ENCODE measurements at places on chromosomes 11 and 22.
A peak's percentile ranks its signal among the peaks of the same experiment; 100 is the strongest.

DNA sequence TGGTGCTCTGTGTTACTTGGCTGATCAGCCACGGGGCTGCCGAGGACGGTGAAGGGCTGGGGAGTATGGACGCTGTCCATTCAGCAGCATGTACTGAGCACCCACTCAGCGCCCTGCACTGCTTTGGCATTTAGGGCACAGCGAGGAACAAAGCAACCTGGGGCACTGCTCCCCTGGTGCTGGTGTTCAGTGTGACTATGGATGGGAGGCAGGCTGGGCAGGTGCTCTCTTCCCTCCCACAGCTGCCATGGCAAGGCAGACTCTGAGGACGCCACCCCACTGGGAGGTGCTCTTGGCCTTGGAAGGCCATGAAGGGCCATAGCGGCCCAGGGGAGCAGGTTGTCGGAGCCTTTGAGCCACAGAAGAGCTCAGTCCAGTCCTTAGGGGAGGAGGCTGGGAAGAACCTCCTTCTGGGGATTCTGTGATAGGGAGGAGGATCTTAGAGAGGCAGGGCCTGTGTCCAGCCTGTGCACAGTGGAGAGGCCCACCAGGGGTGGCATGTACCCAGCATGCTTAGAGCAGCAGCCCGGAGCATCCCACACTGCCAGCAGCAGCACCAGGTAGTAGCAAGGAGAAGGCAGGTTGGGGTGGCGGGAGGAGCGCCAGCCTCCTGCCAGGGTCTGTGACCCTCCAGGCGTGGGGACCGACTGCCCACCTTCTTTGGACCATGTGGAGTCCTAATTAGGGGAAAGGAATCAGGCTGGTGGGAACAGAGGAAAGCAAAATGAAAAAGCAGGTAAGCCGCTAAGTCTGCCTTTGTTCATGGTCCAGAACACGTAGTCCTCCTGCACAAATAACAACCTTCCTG lies 141.8 kb downstream of the MPPED1 start:
- no peak for DNase-seq

- no peak for DNase-seq
These were observed 10.1 kb downstream of the SLC5A1 start for GRCh38 chr22:32052936-32053791.

GRCh38 chr11:28529540-28530410 lies 421.6 kb downstream of the METTL15 start:
- peak; percentile 65 for DNase-seq

DNA sequence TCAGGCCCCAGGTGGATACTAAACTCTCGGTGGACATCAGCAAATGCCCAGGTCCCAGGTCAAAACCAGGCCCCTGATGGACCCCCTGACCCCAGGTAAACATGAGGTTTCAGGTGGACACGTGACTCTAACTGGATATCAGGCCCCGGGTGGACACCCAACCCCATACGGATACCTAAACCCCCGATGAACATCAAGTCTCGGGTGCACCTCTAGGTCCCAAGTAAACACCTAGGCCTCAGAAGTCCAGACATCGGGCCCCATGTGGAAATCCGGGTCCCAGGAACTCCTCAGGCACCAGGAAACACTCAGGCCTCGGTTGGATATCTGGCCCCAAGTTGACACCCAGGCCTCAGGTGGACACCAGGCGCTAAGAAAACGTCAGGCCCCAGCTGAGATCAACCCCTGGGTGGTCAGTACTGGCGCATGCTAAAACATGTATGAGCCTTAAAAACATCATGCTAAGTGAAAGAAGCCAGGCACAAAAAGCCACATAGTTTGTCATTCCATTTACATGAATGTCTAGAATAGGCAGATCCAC lies 54.4 kb upstream of the SEPTIN5 start:
- DNase-seq, result no peak

- DNase-seq, result peak; percentile 41
These were observed 23.5 kb downstream of the RRM1 start for GRCh38 chr11:4118107-4118506.

DNA sequence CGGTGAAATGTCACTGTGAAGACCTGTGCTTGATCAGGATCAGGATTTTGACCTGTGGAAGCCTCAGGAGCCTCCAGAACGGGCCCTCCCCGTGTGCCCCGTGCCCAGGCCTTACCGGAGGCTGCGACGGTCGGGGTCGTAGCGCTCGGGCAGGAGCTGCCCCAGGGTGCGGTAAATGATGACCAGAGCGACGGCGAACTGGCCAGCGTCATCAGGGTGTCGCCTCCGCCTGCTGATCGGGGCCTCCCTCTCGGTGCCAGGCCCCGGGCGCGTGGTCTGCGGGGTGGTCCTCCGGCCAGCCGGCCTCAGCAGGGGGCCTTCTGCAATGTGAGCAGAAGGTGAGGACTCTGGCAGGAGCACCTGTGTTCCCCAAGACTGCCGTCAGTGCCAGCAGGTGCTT lies 46.2 kb downstream of the TRMU start:
- no peak for DNase-seq

DNA sequence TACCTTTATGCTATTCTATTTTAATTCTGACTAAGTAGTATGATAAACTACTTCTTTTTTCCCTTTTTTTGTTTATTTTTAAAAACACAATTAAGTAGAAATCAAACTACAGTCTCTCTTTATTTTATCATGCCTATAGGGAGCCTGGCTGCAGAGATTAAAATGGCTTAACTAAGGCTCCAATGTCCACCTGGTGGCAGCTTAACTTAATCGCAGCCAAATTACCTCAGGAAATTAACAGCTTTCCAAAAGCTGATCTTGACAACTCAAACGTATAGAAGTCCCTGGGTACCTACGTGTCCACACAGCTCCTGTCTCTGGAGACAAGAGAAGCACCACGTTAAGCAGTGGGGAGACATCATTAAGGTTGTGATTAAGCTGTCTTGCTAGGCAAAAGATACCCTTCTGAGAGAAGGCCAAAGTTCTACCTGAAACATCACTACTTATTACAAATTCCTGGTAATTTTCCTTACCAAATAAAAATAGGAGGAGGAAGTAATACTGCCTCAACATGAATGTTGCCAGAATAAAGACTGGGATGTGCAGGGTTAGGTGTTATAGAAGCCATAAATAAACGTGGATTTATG lies 63.2 kb upstream of the SNX19 start:
- DNase-seq, result peak; percentile 34

DNA sequence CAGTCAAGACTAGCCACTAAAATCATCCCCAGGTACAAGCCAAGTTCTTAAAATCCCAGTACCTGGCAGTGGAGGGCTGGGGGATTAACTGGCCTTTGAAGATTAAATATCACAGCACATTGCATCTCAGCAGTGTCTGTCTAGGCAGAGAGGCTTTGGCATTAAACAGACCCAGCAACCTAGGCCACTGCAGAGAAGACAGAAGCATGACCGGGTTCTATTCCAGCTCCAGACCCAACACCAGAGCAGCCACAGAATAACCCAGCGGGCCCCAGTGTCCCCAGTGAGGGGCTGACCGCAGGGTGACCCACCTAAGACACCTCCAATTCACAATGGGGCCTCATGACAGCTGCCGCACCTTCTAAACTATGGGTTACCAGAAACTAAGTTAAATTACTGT lies 88.2 kb downstream of the SHANK2 start:
- DNase-seq, result no peak

DNA sequence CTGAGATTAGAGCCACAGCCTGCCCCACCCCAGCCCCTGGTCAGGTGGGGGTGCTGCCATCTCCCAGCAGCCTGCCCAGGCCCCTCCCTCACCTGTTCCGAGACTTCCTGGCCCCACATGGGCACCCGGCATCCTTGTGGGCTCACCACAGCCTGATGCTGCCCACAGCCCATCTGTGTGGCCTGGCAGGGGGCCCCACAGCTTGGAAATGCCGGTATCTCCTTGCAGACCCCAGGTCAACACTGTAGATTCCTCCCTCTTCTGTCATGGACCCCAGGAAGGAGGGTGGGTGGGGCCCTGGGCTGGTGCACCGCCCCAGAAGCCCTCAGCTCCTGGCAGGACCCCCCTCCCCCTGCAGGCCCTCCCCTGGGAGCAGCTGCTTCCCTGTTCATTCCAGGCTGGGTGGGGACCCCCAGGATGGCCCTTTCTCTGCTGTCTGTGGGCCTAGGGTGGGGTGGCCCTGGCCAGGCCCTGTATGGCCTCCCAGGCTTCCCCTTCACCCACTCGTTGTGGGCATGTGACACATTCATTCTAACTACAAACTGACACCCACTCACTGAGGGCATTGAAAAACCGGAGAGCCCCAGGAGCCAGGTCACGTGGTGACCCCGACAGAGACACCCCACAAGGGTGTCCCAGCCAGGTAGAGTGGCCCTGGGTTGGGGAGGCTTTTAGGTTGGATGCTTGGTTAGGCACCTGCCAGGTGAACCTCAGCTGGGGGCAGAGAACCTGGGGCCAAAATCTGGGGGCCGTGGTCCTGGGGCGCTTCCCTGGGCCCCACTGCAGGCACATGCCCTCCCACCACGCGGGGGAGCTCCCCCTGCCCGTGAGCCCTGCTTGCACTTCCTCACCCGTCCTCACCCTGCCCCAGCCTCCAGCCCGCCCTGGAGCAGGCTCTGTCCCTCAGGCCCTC lies 44.1 kb upstream of the CCDC188 start:
- no peak for DNase-seq

DNA sequence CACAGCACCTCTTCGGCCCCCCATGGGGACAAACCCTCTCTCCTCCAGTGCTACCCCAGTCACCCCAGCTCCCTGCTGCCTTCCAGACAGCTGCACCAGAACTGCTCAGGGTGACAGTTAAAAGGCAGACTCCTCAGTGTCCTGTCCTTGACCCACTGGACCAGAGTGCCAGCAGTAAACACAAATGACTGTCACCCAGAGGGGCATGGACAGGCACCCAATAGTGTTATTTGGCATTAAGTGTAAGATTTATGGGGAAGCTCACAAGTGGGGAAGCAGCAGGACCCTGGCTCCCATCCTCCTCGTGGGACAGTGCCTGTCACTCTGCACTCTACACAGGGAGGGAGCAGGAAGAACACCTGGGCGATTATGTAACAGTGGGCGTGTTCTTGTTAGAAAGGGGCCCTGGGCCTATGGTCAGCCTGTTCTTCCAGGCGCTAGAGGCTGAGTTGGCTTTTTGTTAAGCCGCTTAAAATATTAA lies 5.0 kb downstream of the RPS19BP1 start:
- no peak for DNase-seq

DNA sequence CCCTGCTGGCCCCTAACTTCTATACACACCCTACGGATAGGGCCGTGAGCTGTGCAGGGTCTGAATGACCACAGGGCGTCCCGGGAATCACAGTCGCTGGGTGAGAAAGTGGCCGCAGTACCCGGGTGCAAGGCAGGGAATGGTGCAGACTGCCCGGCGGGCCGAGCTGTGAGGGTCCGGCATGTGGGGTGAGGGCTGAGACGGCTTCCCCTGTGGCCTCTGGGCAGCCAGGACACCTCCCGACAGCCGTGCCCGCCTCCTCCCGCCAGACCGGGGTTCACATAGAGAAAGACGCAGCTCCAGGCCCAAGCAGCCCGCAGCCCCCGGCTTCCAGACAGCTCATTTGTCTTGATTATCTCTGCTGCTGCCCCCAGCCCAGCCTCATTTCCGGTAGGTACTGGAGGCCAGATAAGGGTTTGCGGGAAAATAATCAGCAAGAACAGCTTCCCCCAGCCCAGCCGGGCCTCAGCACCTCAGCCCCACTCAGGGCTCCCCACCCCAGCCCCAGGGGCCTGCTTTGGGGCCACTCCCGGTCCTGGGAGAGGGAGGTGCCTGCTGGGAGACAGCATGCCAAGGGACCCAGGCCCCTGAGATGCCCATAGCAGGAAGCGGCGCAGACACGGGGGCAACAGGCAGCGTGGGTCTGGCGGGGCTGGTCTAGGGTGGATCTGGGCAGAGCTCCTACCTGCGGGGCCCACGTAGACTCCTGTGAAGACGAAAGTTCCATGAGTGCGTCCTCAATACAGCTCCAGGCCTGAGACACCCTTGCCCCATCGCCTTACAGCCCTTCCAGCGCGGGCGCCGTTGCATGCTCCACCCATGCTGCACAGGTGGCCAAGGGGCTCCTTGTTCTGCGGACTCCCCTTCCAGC lies 123.1 kb downstream of the BRD1 start:
- DNase-seq, result no peak

DNA sequence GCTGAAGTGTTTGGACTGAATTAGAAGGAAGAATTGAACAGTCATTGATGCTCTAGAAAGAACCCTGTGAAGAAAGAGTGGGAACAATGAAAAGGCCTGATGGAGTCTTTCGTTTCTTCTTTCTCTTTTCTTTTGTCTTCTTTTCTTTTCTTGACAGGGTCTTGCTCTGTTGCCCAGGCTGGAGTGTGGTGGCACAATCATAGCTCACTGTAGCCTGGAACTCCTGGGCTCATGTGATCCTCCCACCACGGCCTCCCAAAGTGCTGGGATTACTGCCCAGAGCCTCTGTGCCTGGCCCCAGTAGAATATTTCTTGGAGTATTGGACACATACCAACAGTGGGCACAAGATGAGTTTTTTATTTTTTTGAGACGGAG lies 1.1 kb downstream of the FEN1 start:
- DNase-seq, result no peak

DNA sequence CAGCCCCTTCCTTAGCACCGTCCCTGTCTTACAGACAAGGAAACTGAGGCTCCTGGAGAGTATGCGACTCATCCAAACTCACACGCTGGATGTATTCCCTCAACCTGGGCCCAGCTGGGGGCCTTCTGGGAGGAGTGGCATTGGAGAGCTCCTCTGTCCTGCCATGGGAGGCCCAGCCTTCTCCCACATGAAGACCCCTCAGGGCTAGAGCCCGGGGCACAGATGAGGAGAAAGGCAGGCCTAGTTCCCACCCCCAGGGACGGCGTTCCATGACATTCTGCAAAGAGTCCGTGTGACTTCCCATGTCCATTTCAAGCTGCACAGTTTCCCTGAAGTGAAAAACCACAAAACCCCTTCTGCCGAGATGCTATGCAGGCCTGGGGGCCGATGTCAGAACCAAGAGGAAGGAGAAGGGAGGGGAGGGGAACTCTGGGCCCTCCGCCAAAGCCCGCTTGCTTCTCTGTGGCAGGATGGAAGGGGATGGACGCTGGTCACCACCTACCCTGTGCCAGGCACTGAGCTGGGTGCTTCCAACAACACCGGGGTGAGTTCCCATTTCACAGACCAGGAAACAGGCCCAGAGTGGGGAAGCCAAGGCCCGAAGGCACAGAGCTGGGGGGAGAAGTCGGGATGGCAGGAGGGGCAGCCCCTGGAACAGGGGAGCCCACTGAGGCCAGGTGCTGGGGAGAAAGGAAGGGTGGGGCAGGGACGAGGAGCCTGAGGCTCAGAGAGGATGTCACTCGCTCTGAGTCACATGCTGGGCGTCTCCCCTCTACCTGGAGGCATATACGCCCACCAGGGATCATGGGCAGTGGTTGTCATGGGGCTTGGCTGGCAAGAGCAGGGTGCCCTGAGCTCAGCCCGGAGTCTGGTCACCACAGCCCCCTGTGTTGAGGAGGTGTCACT lies 15.7 kb downstream of the RAC2 start:
- peak; percentile 73 for DNase-seq

Data from fibroblast of lung (primary cell).